HTR-8/SVneo (cell line): ENCODE measurements at places on chromosomes 3 and 15.

DNA sequence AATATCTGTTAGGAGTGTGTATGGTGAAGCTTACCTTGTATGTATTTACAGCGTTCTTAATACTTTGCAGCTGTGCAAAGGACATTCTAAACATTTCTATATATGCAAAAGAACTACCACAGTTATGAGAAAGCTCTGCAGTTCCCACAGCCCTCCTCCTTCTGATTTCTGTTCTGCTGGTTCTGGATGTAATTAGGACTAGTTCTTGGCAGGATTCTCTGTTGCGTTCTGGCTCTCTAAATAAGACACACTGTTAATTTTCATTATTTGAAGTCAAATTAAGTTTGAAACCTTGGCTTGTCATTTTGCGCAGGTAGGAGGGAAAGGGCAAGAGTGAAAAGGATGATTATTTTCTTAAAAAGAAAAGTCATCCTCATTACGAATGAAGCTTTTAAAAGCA, 76.4 kb downstream of the FNDC3B start:
- DNase-seq, result no peak

DNA sequence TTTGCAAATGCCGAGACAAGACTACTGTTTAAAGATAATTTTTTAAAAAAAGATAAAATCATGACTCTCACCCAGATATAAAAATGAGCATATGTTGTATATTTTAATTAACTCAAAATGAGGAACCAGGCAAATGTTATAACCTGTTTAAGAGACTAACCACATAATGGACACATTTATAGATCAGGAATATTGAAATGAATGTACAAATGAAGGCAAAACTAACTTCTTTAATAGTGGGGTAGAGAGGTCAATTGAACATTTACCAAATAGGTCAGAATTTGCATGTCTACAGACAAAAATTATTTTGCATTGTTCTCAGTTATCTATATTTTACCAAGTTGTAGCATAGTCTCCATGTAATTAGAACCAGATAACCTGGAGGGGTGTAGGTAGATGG, 134.3 kb upstream of the PFN2 start:
- DNase-seq, result no peak

DNA sequence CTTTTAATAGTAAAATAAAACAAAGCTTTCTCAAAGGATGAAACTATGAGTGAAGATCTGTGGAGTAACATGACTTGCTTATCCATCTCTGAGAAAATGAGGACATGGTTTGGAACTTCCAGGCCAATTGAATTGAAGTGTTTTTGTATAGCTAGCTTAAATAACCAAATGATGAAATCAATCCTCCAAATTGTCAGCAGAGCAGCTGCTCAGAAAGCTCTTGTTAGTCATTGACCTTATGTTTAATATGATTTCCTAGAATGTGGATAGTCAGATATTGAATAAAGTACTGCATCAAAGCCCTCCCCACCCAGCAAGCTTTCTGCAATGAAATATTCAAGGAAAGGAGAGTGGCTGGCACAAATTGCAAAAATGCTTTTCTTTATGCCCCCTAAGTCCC, 437.2 kb downstream of the MFSD1 start:
- DNase-seq, result no peak

- DNase-seq, result no peak
These were observed 13.9 kb downstream of the CDAN1 start for GRCh38 chr15:42723068-42723467.

GRCh38 chr3:117407317-117407716, 697.7 kb downstream of the TUSC7 start:
- DNase-seq, result no peak

- DNase-seq, result no peak
These were observed 508.5 kb downstream of the GABRG3 start for GRCh38 chr15:27479296-27480140.
